K562 (cell line): ENCODE measurements at places on chromosomes 5 and 9.

GRCh38 chr5:112388739-112389138 is 30.3 kb downstream of the EPB41L4A start:
- no peak for DNase-seq

- no peak for DNase-seq
Measured at GRCh38 chr9:22337261-22337660, 109.4 kb upstream of the DMRTA1 start.

- DNase-seq, result no peak
Measured at GRCh38 chr9:136805207-136805740, 2.5 kb upstream of the RABL6 start.

DNA sequence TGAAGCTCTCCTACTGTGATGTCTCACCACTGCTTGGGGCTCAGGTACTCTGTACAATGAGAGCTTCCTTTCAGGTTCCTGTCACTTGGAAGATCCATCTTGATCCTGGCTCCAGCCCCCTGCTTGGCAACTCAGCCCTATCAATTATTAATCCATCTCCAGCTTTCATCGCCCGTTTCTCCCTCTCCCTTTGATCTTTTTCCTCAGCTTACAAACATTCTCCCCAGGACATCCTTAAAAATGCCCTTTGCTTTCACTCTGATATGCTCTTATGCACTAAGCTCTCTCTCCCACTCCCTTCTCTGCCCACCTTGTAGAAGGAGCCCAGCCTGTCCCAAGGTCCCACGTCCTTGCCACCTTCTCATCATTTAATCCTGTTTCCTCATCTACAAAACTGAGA is 109.0 kb downstream of the FRMD3 start:
- DNase-seq, result no peak

- no peak for DNase-seq
Measured at GRCh38 chr5:104635227-104635626, 1072.6 kb upstream of the NUDT12 start.

GRCh38 chr9:119736491-119737454 is 367.5 kb upstream of the BRINP1 start:
- no peak for DNase-seq

GRCh38 chr5:73304381-73304780 is 131.4 kb downstream of the TMEM174 start:
- no peak for DNase-seq

DNA sequence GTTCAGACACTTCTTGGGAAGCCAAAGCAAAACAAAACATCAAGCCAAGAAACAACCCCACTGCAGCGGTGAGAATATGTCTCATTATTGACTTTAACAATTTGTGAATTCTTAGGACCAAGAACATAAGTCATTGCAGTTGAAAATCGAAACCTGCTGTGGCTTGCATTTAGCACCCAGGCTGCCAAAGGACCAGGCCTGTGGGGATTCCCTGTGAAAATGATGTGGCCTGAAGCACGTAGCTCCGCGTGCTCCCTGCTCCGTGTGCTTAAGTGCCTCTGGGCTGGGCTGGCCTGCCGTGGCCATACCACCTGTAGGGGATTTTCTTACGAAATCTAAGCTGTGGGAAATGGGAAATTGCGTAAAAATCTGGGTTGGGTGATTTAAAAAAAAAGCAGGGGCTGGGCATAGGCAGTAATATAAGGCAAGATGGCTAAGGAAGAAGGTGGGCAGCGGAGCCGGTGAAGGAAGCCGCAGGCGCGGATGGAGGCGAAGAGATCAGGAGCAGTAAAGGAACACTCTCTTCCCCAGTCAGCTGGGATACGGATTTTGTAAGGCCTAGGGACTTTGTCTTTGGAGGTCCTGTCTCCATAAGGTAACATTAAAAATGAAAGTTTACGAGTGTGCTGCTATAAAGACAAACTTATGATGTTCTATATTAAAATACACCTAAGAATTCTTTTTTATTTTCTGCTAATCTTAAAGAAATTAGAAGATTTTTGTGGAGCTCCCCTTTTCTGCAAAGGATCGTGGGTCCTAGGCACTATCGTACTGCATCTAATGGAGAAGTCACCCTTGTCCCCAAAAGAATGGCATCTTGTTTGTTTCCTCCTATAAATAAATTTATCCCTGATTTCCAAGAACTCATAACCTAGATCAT is 189.6 kb upstream of the SEMA6A start:
- no peak for DNase-seq
